ENCODE measurements at places on chromosomes 12 and 14.
A peak's percentile ranks its signal among the peaks of the same experiment; 100 is the strongest.

- H3K4me3 ChIP-seq = no peak overlapping the region
- no peak overlapping the region for H3K27ac ChIP-seq
These were observed 185.0 kb downstream of the PLCZ1 start for GRCh38 chr12:18552829-18553228.

DNA sequence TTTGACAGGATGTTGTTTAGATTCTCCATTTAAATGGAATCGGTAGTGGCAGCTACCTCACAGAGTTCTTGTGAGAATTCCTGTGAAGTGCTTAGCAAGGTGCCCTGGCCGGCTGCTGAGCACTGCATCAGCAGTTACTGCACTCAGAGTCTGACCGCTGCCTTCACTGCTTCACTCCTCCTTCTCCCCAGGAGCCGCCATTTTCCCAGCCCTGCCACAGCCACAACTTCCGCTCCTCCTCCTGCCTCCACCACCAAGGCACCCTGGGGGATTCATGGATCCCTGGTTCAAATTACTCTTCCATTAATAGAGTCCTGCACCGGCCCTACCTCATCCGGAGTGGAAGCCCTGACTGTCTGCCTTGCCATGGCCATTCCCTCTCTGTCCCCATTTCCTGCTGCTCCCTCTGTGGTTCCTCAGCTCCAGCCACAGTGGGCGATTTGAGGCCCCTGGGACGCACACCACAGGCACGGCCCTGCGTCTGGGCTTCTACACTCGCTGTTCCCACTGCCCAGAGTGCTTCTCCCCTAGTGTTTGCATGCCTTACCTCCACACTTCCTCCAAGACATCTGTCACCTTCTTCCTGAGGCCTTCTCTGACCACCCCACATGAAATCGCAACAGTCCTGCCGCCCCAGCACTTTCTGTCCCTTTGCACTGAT lies 210.3 kb downstream of the IPO8 start:
- H3K27ac ChIP-seq = no peak overlapping the region
- no peaks in the 10 kb centered on the region for H3K4me1 ChIP-seq
- DNase-seq = no peak
- no peaks in the 10 kb centered on the region for H3K27me3 ChIP-seq
- no peak overlapping the region for H3K4me3 ChIP-seq

- H3K4me1 ChIP-seq = no peaks in the 10 kb centered on the region
- no peak for DNase-seq
- H3K27me3 ChIP-seq = no peaks in the 10 kb centered on the region
- no peak overlapping the region for H3K4me3 ChIP-seq
- H3K27ac ChIP-seq = no peak overlapping the region
These were observed 38.9 kb upstream of the CIT start for GRCh38 chr12:119915894-119916510.

DNA sequence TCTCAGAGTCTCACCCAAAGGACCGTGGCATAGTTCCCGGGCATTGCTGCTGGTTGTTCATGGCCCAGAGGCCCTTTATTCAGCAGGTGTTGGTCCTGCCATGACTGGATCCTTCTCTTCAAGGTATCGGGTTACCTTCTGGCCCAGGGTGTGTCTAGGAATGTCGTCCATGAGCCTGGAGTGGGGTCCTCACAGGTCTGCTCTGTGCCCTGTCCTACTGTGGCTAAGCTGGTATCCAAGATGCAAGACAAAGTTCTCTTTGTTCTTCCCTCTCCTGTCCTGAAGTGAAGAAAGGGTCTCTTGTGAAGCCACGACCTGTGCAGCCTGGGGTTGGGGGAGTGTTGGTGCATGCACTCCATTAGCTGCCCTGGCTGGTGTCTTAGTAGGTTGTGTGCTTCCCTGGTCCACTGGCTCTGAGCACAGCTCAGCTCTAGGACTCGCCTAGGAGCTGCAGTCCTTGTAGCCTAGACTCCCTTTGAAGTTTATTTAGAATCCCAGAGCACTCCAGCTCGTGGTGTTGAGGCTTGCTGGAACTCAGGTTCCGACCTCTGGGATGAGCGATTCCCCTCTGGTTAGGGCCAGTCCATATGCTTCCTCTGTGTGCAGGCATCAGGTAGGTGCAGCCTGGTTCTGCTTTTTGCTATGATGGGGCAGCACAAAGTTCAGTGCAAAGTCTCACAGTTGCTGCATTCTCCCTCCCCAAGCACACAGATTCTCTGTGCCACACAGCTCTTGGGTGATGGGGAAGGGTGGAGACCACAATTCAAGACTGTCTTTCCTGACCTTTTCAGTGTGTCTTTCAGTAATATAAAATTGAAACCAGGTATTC lies 117.4 kb downstream of the NUBPL start:
- no peaks in the 10 kb centered on the region for H3K27me3 ChIP-seq
- H3K36me3 ChIP-seq = peaks cover 7% of the 10 kb centered on the region
- H3K27ac ChIP-seq = no peak overlapping the region
- H3K4me3 ChIP-seq = no peak overlapping the region

DNA sequence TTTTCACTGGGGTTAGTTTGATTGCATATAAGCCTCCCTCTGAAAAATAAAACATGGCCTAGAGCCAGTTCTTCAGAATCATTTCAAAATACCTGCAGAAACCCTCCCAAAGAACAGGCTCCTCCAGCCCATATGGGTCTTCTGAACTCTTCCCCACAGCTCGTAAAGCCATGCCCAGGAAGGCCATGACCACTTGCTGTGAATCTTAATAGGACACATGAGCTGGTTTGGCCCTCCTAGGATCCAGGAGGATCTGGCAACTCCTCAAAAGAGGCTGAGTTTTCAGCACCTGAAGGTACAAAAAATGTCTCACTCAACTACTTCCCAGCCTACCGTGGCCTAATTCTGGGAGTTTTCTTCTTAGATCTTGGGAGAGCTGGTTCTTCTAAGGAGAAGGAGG lies 2.4 kb downstream of the MYBPC1 start:
- H3K4me1 ChIP-seq = no peaks in the 10 kb centered on the region
- no peak for DNase-seq

DNA sequence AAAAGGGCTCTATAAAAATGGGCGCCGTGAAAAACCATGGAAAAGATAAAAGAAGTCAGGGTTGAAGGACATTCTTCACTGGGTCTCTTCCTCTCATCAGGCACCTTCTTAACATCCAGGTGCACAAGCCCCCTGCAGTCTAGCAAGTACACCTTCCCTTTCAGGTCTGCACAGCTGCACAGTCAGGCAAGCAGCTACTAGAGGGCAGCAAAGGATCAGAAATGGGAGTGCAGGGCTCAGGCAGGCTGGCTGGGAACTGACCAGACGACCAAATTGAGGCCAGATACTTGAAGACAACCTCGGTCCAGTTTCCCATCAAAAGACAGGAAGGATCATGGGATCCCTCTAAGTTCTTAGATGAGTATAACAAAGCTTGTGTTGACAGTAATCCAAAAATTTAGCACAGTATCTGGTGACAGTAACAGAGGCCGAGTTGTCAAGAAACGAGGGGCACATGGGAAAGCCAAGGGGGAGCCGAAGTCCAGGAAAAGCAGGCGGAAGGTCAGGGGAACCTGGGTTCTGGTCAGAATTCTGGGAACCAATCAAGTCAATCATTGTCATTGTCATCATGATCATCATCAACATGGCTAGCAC lies 10.1 kb upstream of the GRIP1 start:
- DNase-seq = peak; percentile 50
- no peaks in the 10 kb centered on the region for H3K27me3 ChIP-seq
- H3K4me1 ChIP-seq = peaks cover 5% of the 10 kb centered on the region
- no peak overlapping the region for H3K27ac ChIP-seq

- peaks cover 6% of the 10 kb centered on the region for H3K4me1 ChIP-seq
- H3K4me3 ChIP-seq = no peak overlapping the region
- no peaks in the 10 kb centered on the region for H3K27me3 ChIP-seq
- no peak for DNase-seq
These were observed 28.7 kb downstream of the UBE2N start for GRCh38 chr12:93413064-93413463.

- H3K36me3 ChIP-seq = peaks cover 45% of the 10 kb centered on the region
- no peak for DNase-seq
- no peak overlapping the region for H3K27ac ChIP-seq
These were observed 13.1 kb upstream of the NGB start for GRCh38 chr14:77284066-77284465.

DNA sequence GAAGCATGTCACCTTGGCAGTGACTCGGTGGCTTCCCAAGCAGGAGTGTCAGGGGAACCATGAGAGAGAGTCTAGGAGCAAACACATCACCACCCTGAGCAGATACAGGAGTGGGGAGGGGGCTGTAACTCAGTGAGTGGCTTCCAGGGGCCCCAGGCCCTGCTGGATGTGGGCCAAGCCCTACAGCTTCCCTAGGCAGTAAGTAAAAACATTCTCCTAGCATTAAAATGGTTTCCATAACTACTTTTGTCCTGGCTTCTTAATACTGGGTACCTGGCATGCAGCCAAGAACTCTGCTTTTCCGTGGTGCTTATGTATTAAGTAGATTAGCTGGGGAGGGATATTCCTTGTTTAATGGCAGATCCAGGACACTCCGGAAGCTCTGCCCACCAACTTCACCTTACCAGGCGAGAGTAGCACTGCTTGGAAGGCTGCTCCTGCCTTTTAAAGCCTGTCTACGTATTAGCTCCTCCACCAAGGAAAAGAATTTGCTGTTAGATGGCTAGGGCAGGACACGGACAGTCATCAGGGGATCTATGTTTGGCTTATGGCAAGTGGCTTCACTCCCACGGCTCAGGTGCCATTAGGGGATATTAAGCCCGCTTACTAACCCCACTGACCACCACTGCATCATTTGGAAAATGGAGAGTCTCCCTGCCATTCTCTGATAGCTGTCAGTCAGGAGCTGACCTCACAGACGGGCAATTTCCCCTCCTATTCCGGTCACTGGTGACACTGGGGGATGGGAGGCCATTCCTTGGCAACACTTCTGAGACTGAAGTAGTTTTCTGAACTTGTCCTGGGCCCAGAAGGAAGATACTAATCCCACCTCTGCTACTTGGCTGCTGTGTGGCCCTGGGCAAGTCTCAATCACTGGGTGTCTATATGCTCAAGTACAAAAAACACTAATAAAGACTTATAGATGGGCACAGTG lies 22.8 kb downstream of the OTUB2 start:
- H3K36me3 ChIP-seq = peaks cover 14% of the 10 kb centered on the region
- no peak overlapping the region for H3K27ac ChIP-seq
- no peak for DNase-seq

- H3K4me3 ChIP-seq = no peak overlapping the region
- no peaks in the 10 kb centered on the region for H3K27me3 ChIP-seq
- no peaks in the 10 kb centered on the region for H3K36me3 ChIP-seq
- peak; percentile 66 for DNase-seq
- H3K4me1 ChIP-seq = peaks cover 5% of the 10 kb centered on the region
These were observed 28.7 kb downstream of the CLIP1 start for GRCh38 chr12:122393817-122394216.

GRCh38 chr12:69783365-69783764 lies 41.7 kb upstream of the MYRFL start:
- no peak overlapping the region for H3K27ac ChIP-seq
- no peaks in the 10 kb centered on the region for H3K4me1 ChIP-seq
- no peak overlapping the region for H3K4me3 ChIP-seq

DNA sequence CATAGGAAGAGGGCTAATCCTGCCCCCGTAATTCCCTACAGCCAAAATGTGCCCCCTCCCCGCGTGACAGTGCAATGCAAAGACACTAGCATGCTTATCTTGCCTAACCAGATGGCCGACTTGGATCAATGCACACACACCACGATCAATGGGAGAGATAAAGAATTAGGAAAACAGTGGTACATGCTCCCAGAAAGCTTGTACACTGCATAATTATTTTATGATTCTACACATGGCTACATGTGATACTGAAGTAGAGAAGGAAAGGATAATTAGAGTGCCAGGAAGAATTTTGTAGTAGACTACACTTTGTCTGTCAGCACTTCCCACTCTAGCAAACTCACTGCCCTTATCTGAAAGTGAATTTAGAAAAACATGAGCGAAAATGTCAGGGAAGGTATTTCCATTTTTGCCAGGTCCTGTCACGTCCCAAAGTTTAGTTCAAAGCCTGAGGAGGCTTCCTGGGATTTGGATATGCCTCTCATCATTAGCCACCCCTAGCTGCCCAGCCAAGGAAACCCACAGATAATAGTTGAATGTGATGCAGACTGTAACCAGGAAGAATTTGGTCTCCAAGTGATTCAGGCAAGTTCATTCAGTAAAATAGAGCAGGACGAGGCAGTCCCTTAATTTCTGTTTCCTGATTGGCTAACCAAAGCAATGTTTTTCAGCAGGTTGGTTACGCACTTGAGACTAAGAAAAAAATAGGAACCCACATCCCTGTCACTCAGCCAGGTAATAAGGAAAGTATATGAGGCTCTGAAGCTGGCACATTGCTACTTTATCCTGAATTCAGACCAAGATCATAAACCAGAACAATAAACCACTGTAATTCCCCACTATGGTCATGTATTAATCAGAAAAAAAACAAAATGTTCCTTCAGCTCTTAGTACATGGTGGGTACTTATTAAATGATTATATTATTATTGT lies 199.6 kb upstream of the OTX2 start:
- H3K27ac ChIP-seq = no peak overlapping the region
- H3K27me3 ChIP-seq = peaks cover 3% of the 10 kb centered on the region

GRCh38 chr14:105737504-105738246 lies 211.3 kb downstream of the TMEM121 start:
- no peaks in the 10 kb centered on the region for H3K27me3 ChIP-seq
- no peak overlapping the region for H3K27ac ChIP-seq
- H3K4me1 ChIP-seq = peaks cover 6% of the 10 kb centered on the region
- H3K4me3 ChIP-seq = no peak overlapping the region
- no peaks in the 10 kb centered on the region for H3K36me3 ChIP-seq
- DNase-seq = no peak

DNA sequence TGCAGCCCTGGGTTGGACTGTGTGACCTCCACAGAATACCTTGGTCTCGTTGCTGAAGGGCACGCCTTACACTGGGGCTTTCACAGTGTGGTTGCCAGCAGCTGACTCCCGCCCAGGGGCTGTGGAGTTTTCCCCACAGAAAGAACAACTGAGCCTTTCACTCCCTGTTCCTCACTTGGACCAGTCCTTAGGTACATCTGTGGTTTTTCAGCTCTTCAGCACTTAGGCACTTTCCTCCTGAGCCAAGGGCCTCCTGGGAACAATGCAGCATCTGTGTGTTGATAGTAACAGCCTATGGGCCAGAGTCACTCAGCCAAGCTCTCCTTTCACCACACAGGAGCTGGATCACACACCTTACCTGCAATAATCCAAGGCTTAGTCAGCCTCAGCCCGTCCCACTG lies 25.0 kb downstream of the ERP27 start:
- H3K36me3 ChIP-seq = peaks cover 8% of the 10 kb centered on the region
- no peaks in the 10 kb centered on the region for H3K4me1 ChIP-seq
- H3K4me3 ChIP-seq = no peak overlapping the region
- no peak overlapping the region for H3K27ac ChIP-seq

DNA sequence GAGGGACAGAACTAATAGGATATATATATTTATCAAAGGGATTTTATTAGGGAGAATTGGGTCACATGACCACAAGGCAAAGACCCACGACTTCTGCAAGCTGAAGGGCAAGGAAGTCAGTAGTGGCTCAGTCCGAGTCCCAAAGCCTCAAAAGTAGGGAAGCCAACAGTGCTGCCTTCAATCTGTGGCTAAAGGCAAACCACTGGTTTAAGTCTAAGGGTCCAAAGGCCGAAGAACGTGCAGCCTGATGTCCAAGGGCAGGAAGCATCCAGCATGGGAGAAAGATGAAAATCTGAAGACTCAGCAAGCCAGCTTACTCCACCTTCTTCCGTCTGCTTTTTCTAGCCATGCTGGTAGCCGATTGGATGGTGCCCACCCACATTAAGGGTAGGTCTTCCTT lies 157.9 kb upstream of the CRY1 start:
- H3K36me3 ChIP-seq = no peaks in the 10 kb centered on the region
- H3K4me1 ChIP-seq = no peaks in the 10 kb centered on the region
- H3K27me3 ChIP-seq = no peaks in the 10 kb centered on the region
- DNase-seq = no peak
- no peak overlapping the region for H3K4me3 ChIP-seq

- no peaks in the 10 kb centered on the region for H3K27me3 ChIP-seq
- peaks cover 27% of the 10 kb centered on the region for H3K4me1 ChIP-seq
- no peaks in the 10 kb centered on the region for H3K36me3 ChIP-seq
- no peak overlapping the region for H3K4me3 ChIP-seq
These were observed 24.4 kb downstream of the IRF2BPL start for GRCh38 chr14:77003960-77004710.
